Activated B cell treated with CpG ODN at 0.5 μM for 24 hours (primary cell): ENCODE measurements at places on chromosomes 5 and 9. TPM values are rescaled to one million over a fixed set of nuclear protein-coding genes. Genes with fewer than 3 reads are reported as not detected.
A peak's percentile ranks its signal among the peaks of the same experiment; 100 is the strongest.

DNA sequence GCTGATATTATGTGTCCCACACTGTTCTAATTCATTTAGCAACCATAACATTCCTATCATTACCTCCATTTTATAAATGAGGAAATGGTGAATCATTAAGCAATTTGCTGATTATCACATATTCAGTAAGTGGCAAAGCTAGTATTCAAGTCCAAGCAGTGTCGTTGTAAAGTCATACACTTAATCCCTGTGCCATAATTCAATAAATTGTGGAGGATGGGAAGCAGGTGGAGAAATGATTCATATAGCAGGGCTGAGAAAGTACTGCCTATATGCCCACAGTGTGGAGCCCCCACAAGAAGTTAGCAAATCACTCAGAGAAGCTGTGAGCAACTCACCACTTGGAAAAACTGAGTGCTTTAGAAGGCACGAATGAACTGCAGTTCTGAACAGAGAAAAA lies 691.0 kb downstream of the PTPRD start:
- H3K4me3 ChIP-seq = no peak overlapping the region
- no peak for DNase-seq
- no peaks in the 10 kb centered on the region for H3K36me3 ChIP-seq
- H3K27me3 ChIP-seq = no peaks in the 10 kb centered on the region

DNA sequence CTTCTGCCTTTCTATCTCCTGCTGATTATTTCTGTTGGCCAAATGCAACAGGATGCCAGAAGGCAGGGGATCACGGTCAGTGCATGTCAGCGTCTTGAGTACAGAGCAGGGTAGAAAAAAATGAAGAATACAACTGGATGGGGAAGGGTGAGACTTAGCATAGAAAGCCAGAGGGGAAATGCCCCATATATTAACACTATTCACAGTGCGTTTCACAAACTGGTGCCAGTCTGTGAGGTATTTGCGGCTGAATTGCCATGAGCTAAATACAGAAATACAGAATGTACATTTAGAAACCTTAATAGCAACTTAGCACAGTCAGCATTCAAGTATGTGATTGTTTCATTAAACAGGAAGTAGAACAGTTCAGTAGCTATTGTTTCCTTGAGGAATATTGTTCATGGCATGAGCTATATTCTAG lies 31.0 kb upstream of the SLC1A3 start:
- no peaks in the 10 kb centered on the region for H3K4me1 ChIP-seq
- H3K27me3 ChIP-seq = no peaks in the 10 kb centered on the region
- no peak for DNase-seq
- no peaks in the 10 kb centered on the region for H3K36me3 ChIP-seq
- H3K27ac ChIP-seq = no peak overlapping the region

- H3K27ac ChIP-seq = peak overlapping the region; percentile 63
- DNase-seq = no peak
- H3K36me3 ChIP-seq = peaks cover 1% of the 10 kb centered on the region
- no peaks in the 10 kb centered on the region for H3K27me3 ChIP-seq
- H3K4me1 ChIP-seq = peaks cover 83% of the 10 kb centered on the region
Observed at GRCh38 chr5:89279391-89280036, 396.5 kb upstream of the MEF2C start.

GRCh38 chr5:103243665-103244064 lies 14.9 kb upstream of the MACIR start:
- peaks cover 5% of the 10 kb centered on the region for H3K4me1 ChIP-seq
- peaks cover 2% of the 10 kb centered on the region for H3K36me3 ChIP-seq
- no peak overlapping the region for H3K4me3 ChIP-seq
- H3K27me3 ChIP-seq = peaks cover 6% of the 10 kb centered on the region

DNA sequence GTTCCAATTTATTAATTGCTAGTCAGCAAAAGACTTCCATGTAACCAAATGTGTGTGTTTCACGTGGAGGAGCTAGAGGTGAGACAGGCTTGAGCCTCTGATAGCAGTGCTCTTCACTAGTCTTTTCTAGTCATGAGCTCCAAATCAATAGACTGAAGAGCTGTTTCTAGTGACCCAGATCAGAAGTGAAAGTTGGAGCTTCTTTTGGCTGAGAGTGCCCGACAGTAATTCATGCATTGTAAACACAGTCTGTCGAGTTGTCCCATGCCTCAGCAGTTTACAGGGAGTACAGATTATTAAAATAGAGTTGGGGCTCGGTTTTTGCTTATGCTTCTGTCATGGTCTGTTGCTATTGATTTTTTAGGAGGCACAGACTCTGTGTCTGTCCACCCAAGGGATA lies 793.1 kb downstream of the DTWD2 start:
- no peak overlapping the region for H3K27ac ChIP-seq
- no peaks in the 10 kb centered on the region for H3K4me1 ChIP-seq
- no peak for DNase-seq
- H3K36me3 ChIP-seq = no peaks in the 10 kb centered on the region
- H3K4me3 ChIP-seq = no peak overlapping the region

- H3K4me3 ChIP-seq = no peak overlapping the region
- peaks cover 4% of the 10 kb centered on the region for H3K27me3 ChIP-seq
- H3K36me3 ChIP-seq = peaks cover 3% of the 10 kb centered on the region
- no peak for DNase-seq
- H3K27ac ChIP-seq = no peak overlapping the region
- H3K4me1 ChIP-seq = peaks cover 14% of the 10 kb centered on the region
Observed at GRCh38 chr5:172979778-172980177, 3.8 kb upstream of the ATP6V0E1 start.

The CA9 gene
- total RNA-seq = 0.86 TPM in 1 of 2 replicates, not detected in the other

The ADAMTS12 gene
- not detected in 2 replicates for total RNA-seq
